ENCODE measurements at places on chromosomes 13 and 19. TPM values are rescaled to one million over a fixed set of nuclear protein-coding genes. Genes with fewer than 3 reads are reported as not detected.

C13orf42 gene
- total RNA-seq, result not detected

TM9SF2 gene
- 95.1 TPM for total RNA-seq

TINCR gene
- 1.1 TPM for total RNA-seq

SIGLEC5 gene
- not detected for total RNA-seq

DNA sequence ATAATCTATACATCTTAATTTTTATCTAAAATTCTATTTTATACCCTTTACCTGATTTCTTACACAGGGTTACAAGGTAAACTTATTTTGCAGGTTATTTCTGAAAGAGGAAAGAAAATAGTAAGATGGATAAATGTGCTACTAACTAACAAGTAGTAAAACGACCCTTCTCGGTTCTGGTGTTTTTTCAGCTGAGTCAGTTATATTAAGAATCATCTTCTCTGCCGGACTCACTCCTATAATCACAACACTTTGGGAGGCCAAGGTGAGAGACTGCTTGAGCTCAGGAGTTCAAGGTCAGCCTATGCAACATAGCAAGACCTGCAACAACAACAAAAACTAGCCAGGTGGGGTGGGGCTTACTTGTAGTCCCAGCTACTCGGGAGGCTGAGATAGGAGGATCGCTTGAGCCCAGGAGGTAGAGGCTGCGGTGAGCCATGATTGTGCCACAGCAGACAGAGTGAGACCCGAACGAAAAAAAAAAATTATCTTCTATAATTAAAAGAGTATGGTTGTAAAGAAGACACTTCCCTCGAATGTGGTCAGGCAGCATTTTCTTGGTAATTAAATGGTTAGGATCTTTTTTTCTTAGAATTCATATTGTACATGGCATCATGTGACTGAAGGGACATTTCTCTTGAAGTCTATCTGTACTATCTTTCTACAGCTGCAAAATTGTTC, 27.9 kb upstream of the RCBTB2 start:
- no peaks in the 10 kb centered on the region for H3K36me3 ChIP-seq
- H3K4me1 ChIP-seq, result no peaks in the 10 kb centered on the region

DNA sequence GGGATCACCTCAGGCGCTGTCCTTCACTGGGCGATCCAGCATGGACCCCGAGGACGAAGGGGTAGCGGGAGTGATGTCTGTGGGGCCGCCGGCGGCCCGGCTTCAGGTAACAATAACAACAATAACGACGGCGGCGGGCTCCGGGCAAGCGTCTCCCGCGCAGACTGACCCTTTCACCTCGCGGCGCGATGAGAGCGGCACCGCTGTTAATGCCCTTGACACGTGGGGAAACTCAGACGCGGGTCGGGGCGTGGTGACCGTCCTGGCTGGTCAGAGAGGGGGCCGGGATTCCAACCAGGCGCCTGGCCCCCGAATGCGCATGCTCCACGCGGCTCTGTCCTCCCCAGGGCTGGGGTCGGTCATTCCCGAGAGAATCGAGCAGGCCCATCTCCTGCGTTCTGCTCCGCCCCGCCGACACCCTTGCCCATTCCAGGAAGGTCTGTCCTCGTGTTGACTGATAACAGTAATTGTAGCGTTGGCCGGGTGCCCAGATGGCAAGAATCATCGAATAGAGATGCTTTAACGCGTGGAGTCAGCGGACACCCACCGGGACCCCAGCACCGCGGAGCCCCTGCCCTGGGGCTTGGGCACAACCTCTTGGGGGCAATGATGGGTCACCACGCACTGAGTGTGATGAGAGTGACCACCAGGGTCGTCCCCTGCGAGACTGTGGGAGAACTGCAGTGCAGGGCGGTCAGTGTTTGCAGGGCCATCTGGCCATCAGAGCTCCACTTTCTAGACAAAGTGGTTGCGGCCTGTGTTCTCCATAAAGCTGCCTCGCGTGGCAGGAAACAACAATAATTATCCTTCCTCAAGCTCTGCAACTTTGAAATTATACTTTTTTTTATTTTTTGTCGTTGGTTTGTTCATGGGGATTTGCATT, 528 bp downstream of the ZNF8 start:
- H3K4me3 ChIP-seq, result peak overlapping the region; percentile 95
- no peaks in the 10 kb centered on the region for H3K27me3 ChIP-seq
- no peaks in the 10 kb centered on the region for H3K4me1 ChIP-seq
- peak overlapping the region; percentile 88 for H3K27ac ChIP-seq
- H3K36me3 ChIP-seq, result no peaks in the 10 kb centered on the region
- peak; percentile 57 for DNase-seq
